ENCODE measurements at places on chromosomes 16 and 17.
A peak's percentile ranks its signal among the peaks of the same experiment; 100 is the strongest.

- no peak for DNase-seq
Measured at GRCh38 chr17:43860077-43860725, 13.2 kb downstream of the CD300LG start.

GRCh38 chr17:29342158-29342765 lies 47.9 kb upstream of the TAOK1 start:
- DNase-seq = no peak

- no peak for DNase-seq
Measured at GRCh38 chr17:62712171-62712581, 84.7 kb downstream of the MRC2 start.

GRCh38 chr17:49414622-49415350 lies at the start of gene PHB1:
Gene PHB1 (minus strand): TSS chr17:49414882. CDS start chr17:49413264, 1,618 bp downstream.
- DNase-seq = peak; percentile 95

GRCh38 chr17:79801156-79802038 lies 4.5 kb upstream of the CBX8 start:
- DNase-seq = no peak

DNA sequence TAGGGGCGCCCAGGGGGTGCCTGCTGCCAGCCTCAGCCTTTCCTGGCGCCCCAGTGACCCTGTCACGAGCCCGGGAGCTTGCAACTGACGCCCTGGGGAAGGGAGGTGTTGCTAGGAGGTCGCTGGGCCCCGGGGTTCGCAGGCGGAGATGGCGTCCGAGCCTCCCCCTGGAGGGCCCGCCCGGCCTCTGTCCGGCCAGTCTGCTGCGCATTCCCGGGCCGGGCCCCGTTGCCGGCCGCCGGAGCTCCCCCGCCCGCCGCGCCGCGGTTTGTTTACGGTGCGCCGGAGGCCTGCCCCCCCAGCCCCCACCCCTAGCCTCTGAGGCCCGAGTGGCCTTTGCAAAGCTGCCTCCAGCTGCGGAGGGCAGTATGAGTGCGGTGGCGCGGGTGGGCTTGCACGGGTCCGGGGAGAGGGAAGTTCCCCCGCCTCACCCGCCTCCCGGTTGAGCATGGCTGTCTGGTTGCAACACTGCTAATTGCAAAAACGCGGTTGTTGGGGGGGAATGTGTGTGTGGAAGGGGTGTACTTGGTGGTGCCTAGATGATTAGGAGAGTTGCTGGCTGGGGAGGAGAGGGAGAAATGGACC lies 514 bp downstream of the THRA start:
- DNase-seq = peak; percentile 43

- DNase-seq = peak; percentile 31
Measured at GRCh38 chr17:31448467-31449077, 57.1 kb downstream of the RAB11FIP4 start.

GRCh38 chr16:27427538-27427937 lies 25.6 kb downstream of the IL21R start:
- DNase-seq = no peak

GRCh38 chr16:86824751-86825296 lies 246.5 kb downstream of the FOXL1 start:
- no peak for DNase-seq

DNA sequence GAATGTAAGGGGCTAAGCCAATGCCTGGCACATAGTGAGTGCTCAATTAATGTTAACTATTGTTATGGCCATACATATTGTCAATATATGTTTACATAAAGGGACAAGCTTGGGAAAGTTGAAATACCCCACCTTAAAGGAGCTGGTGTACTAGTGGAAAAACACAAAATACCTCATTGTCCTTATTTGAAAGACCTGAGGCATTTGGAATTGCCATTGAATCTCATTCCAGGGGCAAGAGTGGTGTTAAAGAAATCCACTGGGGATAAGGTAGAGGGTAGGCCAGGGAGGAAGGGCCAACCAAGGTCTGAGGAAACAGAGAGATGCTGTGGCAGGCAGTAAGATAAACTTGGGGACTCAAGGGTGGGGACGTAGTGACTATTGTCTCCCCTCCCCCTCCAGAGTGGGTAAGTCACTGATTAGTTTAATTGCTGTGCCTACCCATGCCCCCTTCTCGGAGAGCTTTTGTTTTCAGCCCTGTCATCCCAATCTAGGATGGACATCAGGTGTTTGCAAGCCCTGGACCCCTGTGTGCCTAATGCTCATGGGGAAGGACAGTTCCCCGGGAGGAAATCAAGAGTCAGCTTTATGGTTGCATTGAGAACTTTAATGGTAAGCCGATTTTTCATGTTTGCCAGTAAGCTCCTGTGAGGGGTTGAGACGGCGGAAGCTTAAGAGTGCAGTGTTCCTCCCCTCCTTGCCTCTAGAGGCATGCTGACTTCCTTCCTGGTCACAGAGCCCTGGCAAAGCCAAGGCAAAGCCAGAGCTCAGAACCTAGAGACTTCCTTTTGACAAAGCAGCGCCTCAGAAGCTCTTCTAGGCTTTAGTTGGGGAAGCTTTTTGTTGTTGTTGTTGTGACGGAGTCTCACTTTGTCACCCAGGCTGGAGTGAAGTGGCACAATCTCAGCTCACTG lies 2.5 kb upstream of the HEATR9 start:
- DNase-seq = no peak

- DNase-seq = no peak
Measured at GRCh38 chr16:65600629-65601028, 478.8 kb upstream of the CDH11 start.

- no peak for DNase-seq
Measured at GRCh38 chr16:1763521-1764511, 7.5 kb downstream of the NME3 start.

GRCh38 chr16:59655031-59655430 lies 920.9 kb upstream of the GOT2 start:
- peak; percentile 4 for DNase-seq

DNA sequence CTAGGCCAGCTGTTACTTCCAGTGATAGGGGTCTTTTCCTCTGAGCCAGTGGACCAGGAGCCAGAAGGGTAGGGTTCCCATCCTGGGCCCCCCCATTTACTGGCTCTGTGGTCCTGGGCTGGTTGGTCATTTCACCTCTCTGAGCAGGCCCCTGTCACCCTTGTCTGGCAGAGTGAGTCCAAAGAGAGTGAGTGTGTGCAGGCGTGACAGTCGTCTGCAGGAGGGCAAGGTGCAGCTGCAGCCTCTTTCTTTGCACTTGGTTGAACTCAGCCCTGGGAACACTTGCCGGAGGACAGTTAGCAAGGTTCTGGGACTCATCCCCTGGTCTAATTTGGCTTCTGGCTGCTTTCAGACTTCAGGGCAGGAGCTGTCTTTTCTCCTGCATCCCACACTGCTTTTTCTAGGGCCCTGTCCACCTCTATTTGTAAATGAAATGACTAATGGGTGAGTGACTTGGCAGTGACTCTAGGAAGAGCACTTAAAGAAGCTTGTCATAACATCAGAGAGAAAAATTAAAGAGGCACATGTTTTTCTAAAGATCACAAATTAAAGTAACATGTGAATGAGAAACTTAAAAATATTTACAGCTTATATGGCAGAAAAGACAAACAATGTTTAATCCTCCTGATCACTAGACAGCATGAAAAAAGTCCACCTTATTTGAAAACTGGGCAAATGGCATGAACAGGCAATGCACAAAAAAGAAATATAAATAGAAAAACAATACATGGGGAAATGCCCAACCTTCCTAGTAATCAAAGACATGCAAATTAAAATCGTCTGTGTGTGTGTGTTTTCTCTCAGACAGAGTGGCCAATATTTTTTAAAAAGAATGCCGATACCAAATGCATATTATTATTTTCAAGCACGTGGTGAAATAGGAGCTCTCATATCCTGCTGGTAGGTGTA lies 137.5 kb downstream of the NTN1 start:
- no peak for DNase-seq

DNA sequence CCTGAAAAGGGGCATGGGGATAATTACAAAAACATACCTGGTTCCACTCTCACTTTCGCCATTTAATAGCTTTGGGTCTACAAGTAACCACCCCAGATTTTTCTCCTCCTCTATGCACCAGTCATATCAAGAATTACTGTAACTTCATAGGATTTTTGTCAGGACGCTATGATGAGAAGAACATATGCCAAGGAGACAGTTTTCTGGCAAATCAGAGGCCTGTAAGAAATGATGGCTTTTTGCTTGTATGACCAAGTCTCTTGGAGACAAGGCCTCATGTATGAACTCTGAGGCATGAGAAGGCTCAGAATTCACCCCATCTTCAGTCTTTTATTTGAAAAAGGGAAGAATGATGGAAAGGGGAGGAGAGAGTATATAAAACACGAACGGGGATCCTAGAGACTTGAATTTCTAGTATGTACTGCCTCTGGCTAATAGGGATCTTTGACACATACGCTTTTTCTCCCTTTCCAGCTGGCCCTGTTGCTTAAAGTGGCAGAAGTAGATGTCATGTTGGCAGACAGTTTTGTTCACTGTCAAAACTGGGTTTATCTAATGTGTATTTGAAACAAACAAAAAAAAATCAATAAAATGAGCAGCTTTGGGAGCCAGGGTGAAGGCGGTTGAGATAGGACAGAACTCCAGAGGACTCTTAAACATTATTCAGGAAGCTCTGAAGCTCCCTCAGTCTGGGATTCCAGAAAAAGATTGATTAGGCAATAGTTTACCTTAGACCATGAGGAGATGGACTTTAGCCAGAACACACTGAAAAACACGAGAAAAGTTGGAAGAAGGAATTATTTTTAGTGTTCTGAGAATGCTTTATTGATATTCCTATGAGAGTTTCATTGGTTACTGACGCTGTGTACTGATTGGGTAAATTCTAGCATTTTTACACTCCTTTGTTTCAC lies 656.6 kb downstream of the WWOX start:
- DNase-seq = no peak

DNA sequence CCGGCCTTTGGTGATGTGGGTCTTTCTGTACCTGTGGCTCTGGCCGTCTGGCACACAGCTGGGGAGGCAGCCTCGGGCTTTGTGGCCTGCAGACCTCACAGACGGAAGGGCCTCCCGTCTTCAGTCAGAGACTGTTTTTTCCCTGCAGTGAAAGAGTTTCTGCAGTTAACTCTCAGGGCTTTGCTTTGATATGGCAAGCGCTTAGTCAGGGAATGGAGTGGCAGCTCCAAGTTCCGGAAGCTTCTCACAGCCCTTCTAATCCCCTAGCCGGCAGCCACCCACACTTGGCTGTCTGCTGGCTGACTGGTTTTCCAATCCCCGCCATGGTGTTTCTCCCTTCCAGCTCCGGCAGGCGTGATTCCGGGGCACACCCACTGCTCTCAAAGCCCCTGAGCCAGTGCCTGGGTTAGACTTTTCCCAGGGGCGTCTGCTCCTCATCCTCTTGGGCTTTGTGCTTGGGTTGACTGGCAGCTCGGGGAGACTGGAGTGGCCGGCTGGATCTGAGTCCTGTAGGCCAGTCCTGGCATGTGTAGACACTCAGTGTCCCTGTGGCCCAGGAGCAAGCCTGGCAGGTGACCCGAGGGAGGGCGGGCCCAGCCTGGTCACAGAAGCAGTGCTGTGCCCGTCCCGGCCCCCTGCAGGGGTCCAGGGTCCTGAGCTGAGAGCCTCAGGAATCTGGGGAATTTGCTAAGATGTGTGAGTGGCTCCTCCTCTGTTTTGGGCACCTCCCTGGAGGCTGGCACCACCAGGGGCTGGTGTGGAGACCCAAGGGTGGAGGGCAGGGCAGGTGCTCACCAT lies 29.9 kb downstream of the BAIAP2 start:
- no peak for DNase-seq

DNA sequence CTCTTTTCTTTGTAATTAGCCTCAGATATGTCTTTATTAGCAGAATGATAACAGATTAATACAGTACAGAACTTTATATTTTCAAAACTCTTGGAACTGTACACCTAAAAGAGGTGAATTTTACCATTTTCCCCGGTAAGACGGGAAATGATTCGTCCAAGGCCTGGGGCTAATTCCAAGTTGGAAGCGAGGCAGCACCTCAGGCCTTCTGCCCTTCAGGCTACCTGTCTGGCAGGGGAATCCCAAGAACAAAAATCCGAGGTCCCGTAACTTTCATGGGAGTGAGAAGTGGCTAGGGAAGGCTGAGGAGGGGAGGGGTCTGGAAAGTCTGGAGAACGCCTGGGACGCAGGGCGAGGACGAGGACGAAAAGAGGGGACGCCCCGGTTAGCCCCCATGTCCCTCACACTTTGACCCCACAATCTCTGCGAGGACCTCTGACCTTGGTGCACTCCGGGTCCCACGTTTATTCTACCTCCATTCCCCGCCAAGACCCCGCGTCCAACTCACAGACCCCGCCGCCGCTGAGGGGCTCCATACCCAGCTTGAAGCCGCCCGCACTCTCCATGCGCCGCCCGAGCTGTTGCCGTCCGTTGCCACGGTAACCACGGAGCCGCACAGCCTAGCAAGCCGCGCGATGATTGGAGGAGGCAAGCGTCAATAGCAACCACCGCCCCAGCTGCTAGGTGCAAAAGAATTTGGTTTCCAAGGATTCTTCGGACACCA lies at the start of gene HYDIN:
HYDIN (minus strand) TSS at position 601 of the 724 bp plus-strand sequence. CDS start 43,827 bp downstream, outside the sequence.
- peak; percentile 7 for DNase-seq

GRCh38 chr17:41602524-41602923 lies 10.0 kb downstream of the KRT16 start:
- no peak for DNase-seq

- no peak for DNase-seq
Measured at GRCh38 chr17:79916991-79917901, 78.0 kb upstream of the CBX4 start.

DNA sequence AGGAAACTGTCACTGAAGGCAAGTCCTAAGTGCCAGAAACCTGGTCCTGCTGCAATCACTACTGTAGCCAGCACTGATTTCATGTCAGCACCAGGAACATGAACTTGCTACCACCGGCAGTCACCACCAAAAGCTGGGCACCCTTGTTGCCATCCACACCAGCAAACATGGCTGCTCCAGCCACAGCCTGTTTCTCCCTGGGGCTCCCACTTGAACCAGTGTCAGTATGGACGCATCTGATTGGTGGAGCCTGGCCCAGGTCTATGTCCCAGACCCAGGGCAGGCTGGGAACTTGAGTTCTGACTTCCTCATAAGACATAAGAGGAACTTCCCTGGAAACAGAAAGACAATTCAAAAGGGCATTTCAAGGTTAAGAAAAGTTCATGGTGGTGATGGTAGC lies 56.5 kb downstream of the COPRS start:
- DNase-seq = no peak

DNA sequence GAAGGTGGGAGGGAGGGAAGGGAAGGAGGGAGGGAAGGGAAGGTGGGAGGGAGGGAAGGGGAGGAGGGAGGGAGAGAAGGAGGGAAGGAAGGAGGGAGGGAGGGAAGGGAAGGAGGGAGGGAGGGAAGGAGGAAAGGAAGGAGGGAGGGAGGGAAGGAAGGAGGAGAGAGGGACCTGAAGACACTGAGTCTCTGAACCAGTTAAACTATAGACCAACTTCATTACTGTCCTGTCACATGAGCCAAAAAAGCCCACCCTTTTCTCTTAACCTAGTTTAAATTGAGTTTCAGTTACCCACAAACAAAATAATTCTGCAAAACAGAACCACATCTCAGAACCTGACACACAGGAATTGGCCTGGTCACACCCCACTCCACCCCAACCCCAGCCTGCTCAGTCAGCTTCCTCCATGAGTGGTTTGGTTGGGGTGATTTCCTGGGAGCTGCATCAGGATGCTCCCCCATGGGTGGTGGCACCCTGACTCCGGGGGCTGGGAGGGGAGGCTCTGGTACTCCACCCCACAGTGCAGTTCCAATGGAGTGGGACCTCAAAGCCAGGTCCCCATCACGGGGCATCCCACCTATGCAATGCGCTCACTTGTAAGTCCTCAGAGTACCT lies 4.7 kb upstream of the PRR29 start:
- no peak for DNase-seq
